ENCODE measurements at places on chromosomes 11 and 22.

DNA sequence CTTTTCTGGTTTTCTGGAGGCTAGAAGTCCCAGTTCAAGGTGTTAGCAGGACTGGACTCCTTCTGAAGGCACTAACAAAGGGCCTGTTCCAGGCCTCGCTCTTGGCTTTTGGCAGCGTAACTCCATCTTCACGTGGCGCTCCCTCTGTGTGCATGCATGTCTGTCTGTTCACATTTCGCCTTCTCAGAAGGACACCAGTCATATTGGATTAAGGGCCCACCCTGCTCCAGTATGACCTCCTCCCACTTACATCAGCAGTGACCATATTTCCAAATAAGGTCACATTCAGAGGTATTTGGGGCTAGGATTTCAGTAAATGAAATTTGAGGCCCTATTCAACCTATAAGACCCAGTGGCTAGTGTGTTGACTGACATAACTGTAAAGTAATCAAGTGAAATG is 20.0 kb downstream of the APLP2 start:
- no peak for DNase-seq

DNA sequence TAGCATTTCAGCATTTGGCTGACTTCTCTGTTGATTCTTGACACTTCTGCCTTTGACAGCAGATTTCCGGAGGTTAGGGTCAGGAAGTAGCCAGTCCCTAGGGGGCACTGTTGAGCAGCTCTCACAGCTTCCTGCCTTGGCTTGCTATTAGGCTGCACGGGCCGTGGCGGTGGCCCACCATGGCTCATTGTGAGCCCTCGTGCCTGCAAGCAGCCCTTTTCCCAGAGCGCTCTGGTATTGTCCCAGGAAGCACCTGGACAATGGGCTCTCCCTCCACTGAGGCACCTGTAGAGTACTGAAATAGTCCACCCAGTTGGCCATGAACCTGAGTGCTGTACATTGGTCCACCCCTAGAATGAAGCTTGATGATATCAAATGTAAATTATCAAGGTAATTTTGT is 100.2 kb upstream of the GAL start:
- DNase-seq: no peak

- no peak for DNase-seq
Measured at GRCh38 chr11:34682825-34683224, 61.9 kb downstream of the EHF start.

DNA sequence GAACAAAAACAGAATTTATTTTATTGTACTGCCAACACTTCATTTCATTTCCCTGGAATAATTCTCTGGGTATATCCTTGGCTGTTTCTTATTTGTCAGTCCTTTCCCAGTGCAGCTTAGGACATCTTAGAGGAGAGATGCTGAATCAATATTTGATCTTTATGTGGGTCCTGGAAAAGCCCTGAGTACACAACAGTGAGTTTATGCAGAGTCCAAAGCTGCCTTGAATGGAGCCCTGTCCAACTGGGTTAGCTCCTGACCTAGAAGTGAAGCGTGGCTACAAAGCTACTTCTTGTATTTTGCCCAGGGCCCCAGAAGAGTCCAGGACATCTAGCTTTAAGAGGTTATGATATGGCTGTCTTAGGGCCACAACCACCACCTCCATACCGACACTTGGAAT is 378.0 kb upstream of the FAT3 start:
- DNase-seq: no peak

GRCh38 chr11:93515441-93516025 is 27.7 kb downstream of the SMCO4 start:
- no peak for DNase-seq

- peak; percentile 7 for DNase-seq
Measured at GRCh38 chr11:12044799-12045198, 36.4 kb upstream of the DKK3 start.

- DNase-seq: no peak
Measured at GRCh38 chr11:112306230-112306629, 45.6 kb upstream of the PLET1 start.

DNA sequence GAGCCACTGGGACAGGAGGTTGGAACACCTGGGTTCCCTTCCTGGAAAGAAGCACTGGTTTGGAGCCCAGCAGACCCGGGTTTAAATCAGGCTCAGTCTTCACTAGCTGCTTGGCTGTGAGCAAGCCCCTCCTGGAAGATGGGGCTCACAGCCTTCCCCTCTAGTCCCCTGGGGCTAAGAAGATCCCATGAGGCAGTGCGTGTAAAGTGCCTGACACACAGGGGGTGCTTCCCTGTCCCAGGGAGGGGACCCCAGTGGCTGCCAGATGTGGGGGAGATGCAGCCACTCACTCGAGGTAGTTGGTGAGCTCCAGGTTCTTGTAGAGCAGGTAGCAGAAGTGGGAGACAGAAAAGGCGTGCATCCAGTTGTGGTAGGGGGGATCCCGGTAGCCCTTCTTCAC is 93.2 kb downstream of the PDE2A start:
- no peak for DNase-seq

GRCh38 chr11:109075976-109076375 is 346.0 kb upstream of the C11orf87 start:
- no peak for DNase-seq

DNA sequence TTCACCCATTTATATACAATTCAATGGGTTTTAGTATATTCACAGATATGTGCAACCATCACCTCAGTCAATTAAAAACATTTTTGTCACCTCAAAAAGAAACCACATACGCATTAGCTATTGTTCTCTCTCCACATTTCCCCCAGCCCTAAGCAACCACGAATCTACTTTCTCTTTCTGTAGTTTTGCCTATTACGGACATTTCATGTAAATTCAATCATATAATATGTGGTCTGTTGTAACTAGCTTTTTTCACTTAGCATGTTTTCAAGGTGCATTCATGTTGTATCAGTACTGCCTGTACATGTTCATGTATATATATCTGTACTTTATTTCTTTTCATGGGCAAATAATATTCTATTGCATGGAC is 104.7 kb upstream of the RRM1 start:
- DNase-seq: no peak

GRCh38 chr11:100673063-100673462 is 14.0 kb upstream of the ARHGAP42 start:
- DNase-seq: no peak

DNA sequence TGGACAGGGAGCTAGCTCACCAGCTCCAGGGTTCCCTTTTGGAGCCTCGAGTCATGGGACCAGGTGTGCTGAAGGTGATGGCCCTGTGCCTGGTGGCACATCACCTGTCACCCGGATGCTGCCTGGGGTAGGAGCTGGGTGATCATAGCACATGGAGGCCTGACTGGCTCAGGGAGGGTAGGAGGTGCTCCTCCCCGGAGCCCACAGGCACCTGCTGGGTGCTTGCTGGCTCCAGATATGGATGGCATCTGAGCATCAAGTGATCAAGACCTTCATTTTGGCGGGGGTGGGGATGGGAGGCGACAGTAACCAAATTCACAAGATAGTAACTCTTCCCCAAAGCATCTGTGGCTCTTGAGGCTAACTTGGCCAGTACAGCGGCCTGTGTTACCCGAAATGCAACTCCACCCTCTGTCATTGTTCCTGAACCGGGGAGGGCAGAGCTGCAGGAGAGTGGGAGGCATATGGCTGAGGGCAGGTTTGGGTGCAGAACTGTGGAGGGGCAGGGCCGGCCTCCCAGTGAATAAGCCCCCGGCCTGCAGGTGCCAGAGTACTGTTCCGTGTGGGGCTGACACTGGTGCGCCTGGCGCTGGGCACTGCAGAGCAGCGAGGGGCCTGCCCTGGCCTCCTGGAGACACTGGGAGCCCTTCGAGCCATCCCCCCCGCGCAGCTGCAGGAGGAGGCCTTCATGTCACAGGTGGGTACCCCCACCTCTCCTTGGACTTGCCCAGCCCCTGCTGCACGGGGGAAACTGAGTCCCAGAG is 4.7 kb downstream of the TBC1D10C start:
- DNase-seq: no peak

DNA sequence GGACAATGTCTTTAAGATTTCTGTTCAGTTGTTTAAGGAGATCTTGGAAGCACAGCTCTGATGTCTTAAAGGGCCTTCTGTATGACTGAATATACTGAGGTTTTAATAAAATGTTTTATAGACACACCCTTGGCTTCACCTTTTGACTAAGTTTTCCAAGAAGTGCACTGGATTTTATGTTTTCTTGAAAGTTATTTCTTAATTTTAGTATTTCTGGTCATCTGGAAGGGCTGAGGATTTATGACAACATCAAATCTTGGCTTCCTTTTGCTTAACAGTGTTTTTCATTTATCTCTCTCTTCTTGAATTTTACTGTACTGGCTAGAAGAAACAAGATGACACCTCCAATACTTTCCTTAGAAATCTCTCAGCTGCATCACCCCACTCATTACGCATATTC is 2423.4 kb downstream of the LRRC4C start:
- no peak for DNase-seq

DNA sequence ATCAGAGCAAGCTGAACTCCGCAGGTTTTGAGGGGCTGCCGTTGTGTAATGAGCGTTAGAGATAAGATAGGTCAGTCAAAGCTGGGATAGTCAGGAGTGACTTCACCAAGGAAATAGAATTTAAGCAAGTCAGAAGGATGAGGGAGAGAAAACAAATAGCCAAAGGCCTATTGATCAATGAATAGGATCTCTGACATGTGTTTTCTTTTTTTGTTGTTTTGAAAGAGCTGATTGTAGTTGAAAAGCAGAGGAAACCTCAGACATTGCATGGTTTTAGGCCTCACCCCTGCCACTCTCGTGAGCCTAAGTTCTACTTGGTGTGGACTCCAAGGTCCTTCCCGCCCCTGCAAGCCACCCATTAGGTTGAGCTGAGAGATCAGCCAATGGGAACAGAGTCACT is 3.2 kb downstream of the EIF3L start:
- DNase-seq: no peak

- no peak for DNase-seq
Measured at GRCh38 chr22:30753701-30754100, 59.0 kb downstream of the OSBP2 start.

DNA sequence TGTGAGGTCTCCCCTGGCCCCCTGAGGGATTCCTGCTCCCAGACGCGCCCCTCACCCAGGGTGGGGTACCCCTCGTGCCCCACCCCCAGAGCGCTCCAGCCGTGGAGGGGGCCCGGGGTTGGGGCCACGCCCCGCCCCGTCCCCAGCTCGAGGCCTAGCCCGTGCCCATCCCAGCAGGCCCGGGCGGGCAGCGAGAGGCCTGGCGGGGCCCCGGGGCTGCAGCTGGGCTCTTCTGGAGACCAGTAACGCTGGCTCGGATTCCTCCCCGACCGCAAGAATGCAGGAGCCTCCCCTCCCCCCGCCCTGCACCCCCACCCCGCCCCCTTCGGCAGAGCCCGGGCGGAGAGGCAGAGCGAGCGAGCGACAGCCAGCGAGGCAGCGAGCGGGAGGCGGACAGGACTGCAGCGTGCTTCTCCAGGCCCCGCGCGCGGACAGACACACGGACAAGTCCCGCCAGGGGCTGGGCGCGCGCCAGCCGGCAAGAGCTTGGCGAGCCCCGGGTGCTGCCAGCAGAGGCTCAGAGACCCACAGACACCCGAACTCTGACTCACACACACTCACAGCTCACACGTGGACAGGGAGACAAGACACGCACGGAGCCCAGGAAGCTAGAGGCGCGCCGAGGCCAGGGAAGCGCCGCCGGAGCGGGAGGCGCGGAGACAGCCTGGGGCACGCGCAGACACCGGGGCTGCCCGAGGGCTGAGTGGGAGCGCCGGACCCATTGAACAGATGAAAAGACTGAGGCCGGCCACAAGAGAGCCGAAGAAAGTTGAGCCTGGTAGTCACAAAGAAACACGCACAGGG is 15.2 kb downstream of the BCL9L start:
- peak; percentile 4 for DNase-seq

GRCh38 chr11:47705721-47706120 is 9.4 kb downstream of the AGBL2 start:
- DNase-seq: no peak

GRCh38 chr11:70811483-70811882 is 413.2 kb downstream of the CTTN start:
- no peak for DNase-seq

DNA sequence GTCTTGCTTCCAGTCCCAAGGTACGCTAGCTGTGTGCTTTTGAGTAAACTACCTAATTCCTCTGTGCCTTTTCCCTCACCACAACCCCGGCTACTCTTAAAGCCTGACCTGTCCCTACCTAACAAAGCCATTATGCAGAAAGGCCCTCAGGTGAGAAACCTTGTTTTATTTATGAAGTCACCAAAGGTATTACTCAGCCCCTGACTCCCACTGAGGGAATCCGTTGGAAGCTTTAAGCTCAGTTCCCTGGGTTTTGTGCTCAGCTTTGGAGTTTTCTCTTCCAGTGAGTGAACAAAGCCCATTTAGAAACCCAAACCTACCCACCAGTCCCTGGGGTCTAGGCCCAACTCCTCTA is 90.9 kb downstream of the APIP start:
- no peak for DNase-seq

DNA sequence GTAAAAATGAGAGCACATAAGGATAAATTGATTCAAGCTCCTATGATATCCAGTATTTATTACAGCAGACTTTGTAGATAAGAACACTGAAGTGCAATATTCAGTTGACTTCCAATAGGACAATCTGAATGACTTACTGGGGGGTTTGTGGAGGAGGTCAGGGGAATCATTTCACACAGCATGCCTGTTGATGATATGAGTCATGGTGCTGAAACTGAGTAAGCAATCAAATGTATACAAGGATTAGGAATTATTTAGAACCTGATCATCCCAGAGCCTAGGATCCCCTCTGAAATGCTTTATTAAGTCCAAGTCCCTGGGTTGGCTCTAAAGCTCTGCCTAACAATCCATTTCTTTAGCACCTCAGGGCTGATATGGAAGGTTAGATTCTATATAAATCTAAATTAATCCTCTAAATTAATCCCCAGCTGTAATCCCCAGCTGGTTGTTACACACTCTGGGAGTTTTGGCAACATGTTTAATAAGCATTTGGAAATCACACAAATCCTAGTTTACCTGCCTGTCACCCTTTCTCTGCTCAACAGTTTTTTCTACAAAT is 326.4 kb downstream of the GUCY1A2 start:
- DNase-seq: no peak

DNA sequence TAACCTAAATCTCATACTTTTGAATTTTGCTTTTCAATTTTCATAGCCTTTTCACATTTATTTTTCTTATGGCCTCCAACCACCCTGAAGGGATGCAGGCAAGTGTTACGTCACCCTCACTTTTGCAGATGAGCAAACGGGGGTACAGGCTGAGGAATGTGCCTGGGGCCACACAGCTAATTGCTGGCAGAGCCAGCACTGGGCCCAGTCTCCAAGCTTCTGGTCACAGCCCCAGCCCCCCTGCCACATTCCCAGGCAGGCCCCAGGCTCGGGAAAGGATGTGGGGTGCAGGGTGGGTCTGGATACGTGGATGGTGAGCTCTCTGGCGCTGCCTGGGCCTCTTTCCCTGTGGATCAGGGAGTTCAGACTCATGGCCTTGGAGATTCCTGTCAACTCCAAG is 138.6 kb downstream of the PKNOX2 start:
- DNase-seq: no peak

- no peak for DNase-seq
Measured at GRCh38 chr11:32391479-32391878, 43.9 kb downstream of the WT1 start.

DNA sequence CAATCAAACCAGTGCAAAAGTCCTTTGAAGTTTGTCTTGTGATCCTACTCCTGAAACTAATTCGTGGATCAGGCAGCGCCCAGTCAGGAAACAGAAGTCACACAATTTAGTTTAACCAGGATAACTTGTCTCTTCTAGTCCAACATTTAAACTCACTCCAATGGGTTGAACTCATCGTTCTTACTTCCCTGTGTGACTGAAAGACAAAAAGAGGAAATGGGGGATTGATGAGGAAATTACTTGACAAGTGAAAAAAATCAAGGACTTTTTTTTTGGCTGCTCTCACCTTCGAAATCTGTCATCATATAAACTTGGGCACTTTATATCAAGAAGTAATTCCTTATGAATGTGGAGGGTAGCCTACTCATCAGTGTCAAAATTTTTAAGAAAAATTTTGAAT is 78.4 kb downstream of the HSD17B12 start:
- no peak for DNase-seq
